Lower leg skin (tissue), 4 donors: ENCODE measurements at places on chromosomes 2 and 18.
A peak's percentile ranks its signal among the peaks of the same experiment; 100 is the strongest.

DNA sequence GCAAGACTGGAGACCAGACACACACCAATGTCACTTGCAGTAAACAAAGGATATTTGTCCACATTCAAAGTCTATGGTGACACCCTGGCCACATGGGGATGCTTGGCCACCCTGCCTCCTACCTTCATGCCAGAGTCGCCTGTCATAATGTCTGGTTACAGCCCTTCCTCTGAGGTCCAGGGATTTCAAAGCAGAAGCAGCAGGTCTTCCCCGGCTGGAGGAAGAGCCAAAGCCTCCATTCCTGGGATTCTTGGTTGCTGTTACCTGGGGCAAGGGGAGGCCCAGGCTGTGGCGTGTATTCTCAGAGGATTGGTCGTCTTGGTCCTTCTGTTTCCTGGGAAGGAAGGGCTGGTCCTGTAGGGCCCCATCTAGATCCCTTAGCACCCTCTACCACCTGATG is 2.3 kb upstream of the ALPP start:
- no peak for DNase-seq

- no peak for DNase-seq
Measured at GRCh38 chr2:33265584-33266338, 210.7 kb upstream of the RASGRP3 start.

DNA sequence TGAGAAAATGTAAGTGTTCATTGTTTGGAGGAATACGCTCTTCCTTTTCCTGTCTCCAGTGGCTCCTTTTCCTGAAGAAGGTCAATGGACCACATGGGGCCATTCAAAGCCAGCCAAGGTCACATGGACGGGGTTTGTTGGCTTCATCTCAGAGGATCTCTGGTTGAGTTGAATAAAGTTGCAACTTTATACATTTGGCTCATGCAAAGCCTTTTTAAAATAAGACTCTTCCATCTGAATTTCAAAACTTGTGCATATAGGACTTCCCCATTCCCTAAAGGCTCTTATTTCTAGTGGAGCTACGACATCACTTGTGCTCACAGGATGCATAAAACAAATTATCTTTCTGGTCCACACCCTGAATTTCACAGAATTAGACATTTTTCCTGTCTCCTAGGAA is 235.5 kb downstream of the CMPK2 start:
- no peak for DNase-seq

- no peak for DNase-seq
Measured at GRCh38 chr2:241612156-241613016, 24.6 kb downstream of the THAP4 start.

- DNase-seq = no peak
Measured at GRCh38 chr2:126536605-126537200, 119.3 kb upstream of the GYPC start.

DNA sequence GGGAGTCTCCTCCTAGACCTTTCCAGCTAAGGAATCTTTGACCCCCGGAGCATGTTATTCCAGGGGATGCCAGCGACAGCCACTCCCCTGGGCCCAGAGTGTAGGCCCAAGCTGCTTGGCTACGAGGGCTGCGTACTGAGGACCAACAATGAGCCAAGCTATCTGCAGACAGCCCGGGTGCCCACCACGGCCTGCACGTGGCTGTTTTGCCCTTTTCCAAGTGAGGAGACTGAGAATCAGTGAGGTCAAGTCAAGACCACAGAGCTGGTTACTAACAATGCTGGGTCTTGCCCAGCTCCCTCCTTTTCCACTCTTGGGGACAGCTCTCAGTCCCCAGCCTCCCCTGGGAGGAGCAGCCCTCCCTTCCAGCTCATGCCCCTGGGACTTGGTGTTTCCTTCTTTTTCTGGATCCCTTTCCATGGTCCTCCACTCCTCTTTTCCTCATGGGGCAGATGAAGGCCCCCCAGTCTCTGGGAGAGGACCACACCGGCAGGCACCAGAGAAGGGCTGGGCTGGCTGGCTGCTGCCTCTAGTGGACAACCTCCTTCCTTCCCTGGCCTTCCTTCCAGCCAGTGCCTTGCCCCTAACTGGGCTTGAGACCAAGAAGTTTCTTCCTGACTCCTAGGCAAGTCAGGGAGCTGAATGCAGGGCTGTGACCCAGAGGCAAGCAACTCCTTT is 550 bp upstream of the MALL start:
- no peak for DNase-seq

- no peak for DNase-seq
Measured at GRCh38 chr2:196801674-196802261, 2.3 kb upstream of the GTF3C3 start.

DNA sequence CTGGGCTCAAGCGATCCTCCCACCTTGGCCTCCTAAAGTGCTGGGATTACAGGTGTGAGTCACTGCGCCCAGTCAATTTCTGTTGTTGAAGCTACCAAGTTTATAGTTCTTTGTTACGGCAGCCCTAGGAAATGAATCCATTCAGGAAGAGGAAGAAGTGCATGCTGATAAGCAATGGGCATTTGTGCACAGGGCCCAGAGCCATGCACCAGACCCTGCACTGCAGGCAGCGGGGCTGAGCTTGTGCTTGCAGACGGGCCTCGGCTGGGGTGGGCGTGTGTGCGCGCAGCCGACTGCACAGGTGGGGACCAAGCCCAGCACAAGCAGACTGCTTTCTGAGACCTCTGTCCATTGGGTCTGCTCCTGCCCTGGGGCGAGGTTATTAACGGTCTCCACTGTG is 144.6 kb downstream of the CABLES1 start:
- no peak for DNase-seq

DNA sequence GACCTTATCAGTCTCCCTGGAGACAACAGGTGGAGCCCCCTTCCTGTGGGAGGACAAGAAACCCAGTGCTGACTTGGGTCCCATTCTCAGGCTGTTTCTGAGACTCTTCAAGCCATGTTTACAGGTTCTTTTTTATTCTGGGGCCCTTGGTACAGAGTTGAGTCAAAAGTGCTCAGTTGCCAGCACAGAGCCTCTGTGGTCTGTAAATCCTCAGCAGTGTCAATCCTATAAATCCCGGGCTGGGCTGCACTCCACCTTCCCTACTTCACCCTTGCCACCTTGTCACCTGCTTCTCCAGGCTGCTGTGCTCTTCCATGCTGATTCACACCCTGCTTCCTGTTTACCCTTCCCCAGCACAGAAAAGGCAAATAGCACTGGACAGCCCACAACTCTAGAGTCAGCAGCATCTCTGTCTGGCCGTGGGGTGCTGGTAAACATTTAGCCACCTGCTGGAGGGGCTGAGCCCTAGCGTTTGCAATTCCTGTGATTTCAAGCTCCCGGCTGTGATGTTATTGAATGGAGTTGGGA is 74.7 kb downstream of the TNFRSF11A start:
- no peak for DNase-seq

DNA sequence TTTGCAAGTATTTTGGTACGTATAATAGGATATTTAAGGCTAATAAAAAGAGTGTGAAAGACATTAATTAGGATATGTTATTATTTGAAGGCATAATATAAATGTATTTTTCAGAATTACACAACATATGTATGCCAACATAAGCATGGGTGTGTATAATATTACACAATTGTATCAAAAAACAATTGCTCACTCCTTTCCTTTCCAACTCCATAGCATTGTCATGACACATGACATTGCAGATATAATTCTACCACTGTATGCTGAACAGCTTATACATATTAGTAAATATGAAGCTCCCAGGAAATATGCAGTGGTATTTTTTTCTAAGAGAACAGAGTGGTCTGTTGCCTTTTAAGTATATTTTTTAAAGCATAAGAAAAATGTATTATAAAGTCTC is 593.1 kb downstream of the TMX3 start:
- no peak for DNase-seq

GRCh38 chr2:239288951-239289511 is 111.8 kb downstream of the HDAC4 start:
- DNase-seq = no peak

- DNase-seq = no peak
Measured at GRCh38 chr2:145302886-145303285, 783.0 kb upstream of the ZEB2 start.

DNA sequence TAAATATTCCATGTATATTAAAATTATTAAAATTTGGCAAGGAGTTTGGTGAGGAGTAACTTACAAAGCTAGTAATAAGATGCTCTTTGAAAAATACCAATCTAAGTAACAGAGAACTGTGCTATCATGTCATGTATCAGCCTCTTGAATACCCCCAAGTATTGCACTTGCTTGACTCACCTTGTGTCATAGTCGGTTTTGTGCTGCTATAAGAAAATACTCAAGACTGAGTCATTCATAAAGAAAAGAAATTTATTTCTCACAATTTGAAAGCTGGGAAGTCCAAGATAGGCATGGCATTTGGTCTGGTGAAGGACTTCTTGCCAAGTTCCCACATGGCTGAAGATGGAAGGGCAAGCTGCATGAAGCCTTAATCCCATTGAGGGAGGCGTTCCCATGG is 179.2 kb downstream of the MEMO1 start:
- no peak for DNase-seq

DNA sequence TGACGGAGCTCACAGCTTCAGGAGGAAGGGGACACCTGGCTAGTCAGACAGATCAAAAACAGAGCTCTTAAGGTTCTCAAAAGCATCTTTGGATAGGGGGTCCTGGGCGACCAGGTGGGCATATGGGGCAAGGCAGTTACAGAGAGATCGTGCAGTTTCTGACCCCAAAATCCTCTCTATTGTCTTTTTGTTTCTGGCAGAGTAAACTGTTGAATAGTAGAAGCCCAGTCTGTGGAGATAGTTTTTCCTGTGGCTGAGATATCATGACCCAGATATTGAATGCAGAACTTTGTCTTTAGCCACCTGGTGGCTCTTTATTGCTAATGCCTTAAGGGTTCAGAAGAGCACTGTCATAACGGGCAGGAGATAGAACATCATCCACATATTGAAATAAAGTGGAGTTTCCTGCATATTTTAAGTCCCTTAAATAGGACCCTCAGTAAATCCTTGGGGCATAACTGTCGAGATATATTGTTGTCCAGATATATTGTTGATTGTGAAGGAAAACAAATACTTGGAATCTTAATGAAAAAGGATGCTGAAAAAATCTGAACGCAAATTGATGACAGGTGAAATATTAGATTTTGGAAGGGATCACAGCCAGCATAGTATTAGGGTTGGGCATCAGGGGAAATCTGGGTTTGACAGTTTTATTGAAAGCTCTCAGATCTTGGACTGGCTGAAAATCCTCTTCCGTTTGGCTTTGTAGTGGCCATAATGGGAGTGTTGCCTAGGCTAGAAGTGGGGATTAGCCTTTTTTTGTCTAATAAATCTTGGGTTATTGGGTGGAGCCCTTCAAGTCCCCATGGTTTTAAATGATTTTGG is 14.1 kb upstream of the ZDBF2 start:
- DNase-seq = no peak

- DNase-seq = no peak
Measured at GRCh38 chr18:32355896-32356295, 114.8 kb downstream of the GAREM1 start.

- no peak for DNase-seq
Measured at GRCh38 chr2:25602333-25602723, 71.0 kb downstream of the DTNB start.

DNA sequence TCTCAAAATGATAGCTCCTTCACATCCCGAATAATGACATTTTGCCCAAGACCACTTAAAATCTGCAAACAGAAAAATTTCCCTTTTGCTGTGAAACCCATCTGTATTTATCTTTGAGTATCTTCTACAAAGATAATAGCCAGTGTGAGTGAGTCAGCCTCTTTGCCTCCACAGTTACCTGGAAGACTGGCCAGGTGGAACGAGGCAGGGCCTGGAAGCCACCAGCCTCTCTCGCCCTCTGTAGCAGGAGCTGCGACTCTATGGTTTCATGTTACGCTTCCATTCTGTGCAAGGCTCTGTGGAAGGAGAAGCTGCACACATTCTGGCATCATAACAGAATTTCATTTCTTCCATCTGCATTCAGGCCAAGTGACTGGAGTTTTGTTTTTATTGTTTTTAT is 9.5 kb downstream of the ELP2 start:
- DNase-seq = no peak

DNA sequence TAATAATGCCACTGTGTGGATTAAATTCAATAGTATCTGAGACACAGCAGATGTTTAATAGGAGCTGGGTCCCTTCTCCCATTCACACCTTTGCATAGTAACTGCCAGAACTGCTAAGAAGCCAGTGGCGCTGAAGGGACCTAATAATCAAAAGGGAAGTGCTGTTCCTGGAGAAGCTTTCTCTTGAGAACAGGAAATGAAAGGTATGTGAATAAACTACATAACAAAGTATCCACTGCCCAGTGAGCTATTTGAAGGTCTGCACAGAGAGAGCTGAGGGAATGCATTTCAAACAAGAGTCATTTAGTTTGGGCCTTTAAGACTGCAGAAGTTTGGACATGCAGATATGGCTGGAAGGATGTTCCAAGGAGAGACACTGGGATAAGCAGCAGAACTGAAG is 56.1 kb upstream of the KIDINS220 start:
- peak; percentile 7 for DNase-seq

GRCh38 chr2:29053223-29053622 is 21.1 kb downstream of the PCARE start:
- DNase-seq = no peak
